Eye (tissue), 1 donor: ENCODE measurements at places on chromosomes 11 and 22.

GRCh38 chr11:120256779-120257178, 16.8 kb downstream of the POU2F3 start:
- DNase-seq, result no peak

GRCh38 chr11:99422581-99423427, 402.1 kb downstream of the CNTN5 start:
- DNase-seq, result no peak

- peak; percentile 48 for DNase-seq
These were observed 108.5 kb upstream of the USP47 start for GRCh38 chr11:11733246-11733747.

- peak; percentile 68 for DNase-seq
These were observed 789 bp downstream of the SIK2 start for GRCh38 chr11:111602865-111603610.

DNA sequence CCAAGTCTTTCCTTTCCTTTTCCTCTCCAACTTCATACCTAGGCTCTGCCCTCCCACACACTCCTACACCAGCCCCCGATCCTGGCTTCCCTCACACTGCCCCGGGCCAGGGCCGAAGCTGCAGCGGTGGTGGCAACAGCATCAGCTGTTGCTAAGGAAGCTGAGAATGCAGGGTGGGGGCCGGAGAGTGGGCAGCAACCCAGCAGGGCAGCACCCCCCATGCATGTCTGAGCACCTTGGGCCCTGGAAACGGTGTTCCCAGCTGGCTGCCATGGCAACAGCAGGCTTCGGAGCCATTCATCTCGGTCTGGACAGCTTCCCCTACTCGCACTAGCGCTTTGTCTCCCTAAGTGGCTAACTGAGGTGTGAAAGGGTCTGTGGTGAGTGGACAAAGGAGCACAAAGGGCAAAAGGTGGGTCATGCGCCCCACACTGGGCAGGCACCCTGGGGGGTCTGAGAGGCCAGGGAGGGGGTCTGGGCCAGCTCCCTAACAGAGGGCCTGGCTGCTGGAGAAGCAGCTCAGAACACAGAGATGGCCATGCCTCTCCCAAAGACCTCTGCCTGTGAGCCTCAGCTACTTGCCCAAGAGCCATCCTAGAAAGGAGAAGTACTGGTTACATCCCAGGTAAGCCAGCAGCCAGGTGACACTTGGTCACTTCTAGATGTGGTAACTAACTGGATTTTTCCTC, 42.1 kb upstream of the JAM3 start:
- peak; percentile 88 for DNase-seq

GRCh38 chr11:77122576-77123212, 5.4 kb upstream of the MYO7A start:
- DNase-seq, result no peak

DNA sequence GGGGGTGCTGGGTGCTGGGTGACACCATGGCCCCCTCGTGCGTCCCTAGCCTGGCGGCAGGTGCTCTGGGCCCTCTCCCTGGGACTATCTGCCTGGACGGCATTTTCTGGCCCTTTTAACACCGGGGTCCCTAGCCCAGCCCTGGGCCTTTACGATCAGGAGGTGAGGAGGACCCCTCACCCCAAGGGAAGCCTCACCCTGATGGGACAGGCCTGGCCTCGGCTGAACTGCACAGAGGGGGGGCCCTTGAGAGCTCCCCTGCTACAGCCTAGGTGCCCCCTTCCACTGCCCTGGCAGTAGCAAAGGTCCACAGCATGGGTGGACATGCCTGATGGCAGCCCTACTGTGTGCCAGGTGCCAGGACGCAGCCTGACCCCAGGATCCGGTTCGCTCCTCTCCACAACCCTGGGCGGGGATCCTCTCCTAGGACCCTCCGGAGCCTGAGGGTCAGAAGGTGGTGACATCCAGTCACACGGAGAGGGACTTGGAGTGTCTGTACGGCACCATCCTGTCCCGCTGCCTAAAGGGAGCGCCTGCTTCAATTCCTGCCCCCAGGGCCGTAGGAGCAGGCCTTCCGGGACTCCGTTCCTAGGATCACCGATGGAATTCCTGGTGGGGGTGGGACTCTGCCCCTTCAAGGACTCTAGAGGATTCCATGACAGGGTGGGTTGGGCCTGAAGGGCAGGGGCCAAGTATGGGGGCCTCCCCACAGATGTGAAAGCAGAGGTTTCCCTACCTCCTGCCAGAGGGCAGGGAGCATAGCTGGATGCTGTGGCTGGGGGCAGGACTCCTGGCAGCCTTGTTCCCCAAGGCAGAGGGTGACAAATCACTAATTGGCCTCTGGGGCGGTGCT, 33.0 kb upstream of the TH start:
- DNase-seq, result no peak

DNA sequence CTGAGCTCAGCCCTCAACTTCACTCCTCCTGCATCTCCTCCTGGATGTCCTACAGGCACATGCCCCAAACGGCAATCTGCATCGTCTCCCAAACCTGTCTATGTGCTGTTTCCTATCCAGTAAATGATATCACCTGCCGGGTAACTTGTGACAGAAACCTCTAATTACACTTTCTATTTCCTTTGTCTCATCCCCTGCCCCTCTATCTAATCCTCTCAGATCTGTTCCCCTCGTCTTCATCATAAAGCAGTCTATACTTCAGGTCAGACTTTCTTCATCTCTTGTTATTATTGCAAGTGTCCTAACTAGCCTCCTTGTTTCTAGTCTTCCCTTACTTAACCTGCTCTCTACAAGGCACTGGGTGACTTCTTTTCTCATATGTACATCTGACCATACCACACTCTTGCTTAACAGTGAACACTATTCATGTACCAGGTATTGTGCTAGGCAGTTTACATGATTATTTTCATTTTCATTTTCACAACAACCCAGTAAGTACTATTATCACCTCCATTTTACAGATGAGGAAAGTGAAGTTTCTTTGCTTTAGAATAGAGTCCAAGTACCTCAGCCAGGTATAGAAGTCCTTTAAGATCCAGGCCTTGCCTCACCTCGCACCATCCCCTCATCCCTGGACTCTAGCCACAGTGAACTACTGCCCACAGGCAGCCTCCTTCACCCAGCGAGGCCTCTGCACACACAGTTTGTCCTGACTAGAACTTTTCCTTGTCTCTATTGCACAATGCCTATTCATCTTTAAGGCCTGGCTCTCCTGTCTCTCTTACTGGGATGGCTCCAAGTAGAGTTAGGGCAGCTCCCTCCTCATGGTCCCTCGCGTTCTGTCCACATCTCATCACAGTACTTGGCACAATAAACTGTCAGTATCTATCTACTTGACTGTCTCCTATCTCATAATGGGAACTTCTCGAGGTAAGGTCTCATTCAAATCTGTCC, 22.1 kb upstream of the UCP3 start:
- no peak for DNase-seq

DNA sequence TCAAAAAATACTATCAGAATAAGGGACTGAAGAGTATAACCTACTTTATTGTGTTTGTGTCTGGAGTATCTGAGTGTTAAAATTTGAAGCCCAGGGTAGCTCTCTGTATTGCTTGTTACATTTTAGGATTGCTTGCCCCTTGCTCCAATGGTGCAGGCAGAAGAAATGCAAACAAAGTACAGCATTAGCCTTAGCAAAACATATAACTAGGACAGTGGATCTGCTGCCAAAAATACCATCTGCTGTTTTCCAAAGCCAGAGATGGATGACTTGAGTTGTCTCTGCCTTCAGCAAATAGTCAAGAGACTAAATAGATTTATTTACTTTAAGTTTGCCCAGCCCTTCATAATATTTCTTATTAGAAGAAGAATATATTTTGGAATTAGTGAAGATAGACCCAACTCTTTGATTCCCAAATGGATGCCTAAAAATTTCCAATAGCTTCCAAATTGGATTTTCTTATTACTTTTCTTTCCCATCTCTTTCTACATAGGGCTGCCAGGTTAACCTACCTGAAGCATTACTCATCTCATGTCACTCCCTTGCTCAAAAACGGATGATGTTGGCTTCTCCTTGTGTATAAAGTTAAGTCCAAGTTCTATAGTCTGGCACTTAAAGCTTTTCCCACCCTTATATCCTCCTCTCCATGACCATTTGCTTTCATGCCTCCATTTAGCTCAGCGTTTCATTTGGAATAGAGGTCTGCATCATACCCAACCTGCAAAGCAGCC, 66.3 kb downstream of the LDLRAD3 start:
- peak; percentile 49 for DNase-seq

DNA sequence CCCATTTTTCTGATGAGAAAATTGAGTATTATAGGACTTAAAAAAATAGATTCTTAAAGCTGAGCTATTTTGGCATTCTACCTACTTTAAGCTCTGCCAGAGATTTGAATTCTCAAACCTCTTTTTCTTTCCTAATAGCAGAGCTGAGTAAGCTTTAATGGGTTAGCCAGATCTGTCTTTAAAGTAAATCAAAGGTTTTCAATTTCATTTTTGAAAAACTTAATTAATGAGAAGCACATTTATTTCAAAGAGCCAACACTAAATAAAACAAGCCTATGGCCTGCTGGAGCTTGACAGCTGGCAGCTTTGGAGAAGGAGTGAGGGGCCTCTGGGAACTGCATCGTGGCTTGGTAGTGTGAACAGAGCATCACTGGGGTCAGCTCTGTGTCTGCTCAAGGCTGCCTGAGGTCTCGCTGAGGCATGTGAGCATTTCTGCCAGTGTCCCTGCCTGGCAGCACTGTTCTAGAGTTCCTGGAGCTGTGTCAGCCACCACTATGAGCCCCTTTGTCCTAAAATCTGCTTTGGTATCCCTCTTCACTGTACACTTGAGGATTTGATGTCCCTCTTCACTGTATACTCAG, 50.4 kb upstream of the PRSS23 start:
- peak; percentile 53 for DNase-seq

GRCh38 chr22:49971232-49972162, 10.9 kb downstream of the PIM3 start:
- DNase-seq, result peak; percentile 64
